ENCODE measurements at places on chromosomes 4 and X. TPM values are rescaled to one million over a fixed set of nuclear protein-coding genes. Genes with fewer than 3 reads are reported as not detected.

- H3K4me3 ChIP-seq: no peak overlapping the region
- H3K36me3 ChIP-seq: no peaks in the 10 kb centered on the region
- no peaks in the 10 kb centered on the region for H3K27me3 ChIP-seq
- no peak for DNase-seq
- no peaks in the 10 kb centered on the region for H3K4me1 ChIP-seq
Observed at GRCh38 chrX:150616179-150616862, 47.9 kb downstream of the MTM1 start.

- H3K4me1 ChIP-seq: no peaks in the 10 kb centered on the region
- no peak for DNase-seq
- no peak overlapping the region for H3K4me3 ChIP-seq
- H3K27me3 ChIP-seq: no peaks in the 10 kb centered on the region
- no peak overlapping the region for H3K27ac ChIP-seq
- no peaks in the 10 kb centered on the region for H3K36me3 ChIP-seq
Observed at GRCh38 chr4:100582146-100582545, 64.3 kb upstream of the EMCN start.

DNA sequence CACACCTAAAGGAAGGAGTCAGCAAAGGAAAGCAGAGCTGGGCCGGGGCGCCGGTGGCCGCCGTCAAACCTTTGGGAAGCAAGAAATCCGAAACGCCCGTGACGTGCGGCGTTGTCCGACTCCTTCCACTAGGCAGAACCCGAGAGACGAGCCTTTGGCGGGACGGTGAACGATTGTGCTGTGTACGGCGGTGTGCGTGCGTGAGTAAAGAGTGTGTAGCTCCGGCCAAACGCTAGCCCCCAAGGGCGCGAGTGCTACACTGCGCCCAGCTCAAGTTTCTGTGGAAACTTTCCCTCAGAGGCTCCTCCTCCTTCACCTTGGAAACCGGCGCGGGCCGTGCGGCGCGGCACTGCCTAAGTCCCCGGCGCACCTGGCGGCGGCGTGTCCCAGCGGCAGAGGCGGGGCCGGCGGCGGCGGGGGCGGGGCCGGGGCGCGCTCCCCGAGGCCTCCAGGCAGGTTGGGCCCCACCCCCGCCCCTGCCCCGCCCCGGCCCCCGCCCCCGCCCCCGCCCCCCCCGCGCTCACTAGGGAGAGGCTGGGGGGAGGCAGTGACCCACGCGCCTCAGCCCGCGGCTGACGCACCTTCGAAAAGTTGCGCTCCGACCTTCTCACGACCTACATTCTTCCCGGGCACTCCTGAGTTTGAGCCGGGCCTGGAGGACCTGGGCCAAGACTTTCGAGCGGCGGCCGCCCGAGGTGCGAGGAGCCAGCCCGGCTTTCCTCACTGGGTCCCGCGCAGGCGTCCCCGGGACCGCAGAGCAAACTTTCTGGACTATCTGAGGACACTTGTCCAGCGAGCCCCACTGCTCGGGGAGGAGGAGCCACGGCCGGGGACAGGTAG, at the start of gene FHIP1A:
TSS of gene FHIP1A (plus strand) at position 547 of the 840 bp plus-strand sequence. CDS start 157,084 bp downstream, outside the sequence.
- peak within 1 kb of the TSS; percentile 8 for H3K27ac ChIP-seq
- H3K27me3 ChIP-seq: no peaks in the 10 kb centered on the region
- no peaks in the 10 kb centered on the region for H3K36me3 ChIP-seq
- peak within 1 kb of the TSS; percentile 59 for H3K4me3 ChIP-seq
- peaks cover 5% of the 10 kb centered on the region for H3K4me1 ChIP-seq

The TNIP3 gene
- 1.1 TPM for total RNA-seq

The TMPRSS11D gene
- total RNA-seq: not detected

DNA sequence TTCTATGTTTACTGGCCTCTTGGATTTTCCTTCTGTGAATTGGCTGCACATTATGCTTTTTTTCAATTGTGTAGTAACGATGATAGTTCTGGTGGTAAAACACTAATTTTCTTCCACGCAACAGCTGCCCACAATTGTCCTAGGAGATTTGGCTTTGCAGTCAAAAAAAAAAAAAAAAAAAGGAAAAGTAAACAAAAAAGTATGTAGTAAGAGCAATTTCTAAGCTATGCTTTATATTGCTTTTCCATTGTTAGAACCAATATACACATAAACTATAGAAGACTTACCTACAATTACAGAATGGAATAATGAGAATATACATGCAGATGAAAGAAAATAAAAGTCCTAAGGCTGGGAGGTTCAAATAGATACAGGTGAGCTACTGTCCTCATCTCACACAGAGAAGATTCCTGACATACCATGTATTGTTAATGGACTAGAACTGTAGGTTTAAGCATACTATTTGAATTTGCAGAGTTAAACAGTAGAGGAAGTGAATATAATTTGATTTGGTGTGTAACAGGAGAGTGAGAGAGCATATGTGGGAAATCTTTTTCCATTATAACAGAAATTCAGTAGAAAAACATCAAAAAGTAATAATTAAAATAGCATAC, 976.2 kb downstream of the RAB28 start:
- H3K27ac ChIP-seq: no peak overlapping the region
- no peaks in the 10 kb centered on the region for H3K27me3 ChIP-seq
- no peaks in the 10 kb centered on the region for H3K4me1 ChIP-seq

GRCh38 chrX:41589634-41590270, 99.0 kb upstream of the GPR34 start:
- no peak for DNase-seq
- no peaks in the 10 kb centered on the region for H3K27me3 ChIP-seq
- H3K27ac ChIP-seq: no peak overlapping the region
- no peak overlapping the region for H3K4me3 ChIP-seq
- H3K4me1 ChIP-seq: no peaks in the 10 kb centered on the region
- H3K36me3 ChIP-seq: no peaks in the 10 kb centered on the region

DNA sequence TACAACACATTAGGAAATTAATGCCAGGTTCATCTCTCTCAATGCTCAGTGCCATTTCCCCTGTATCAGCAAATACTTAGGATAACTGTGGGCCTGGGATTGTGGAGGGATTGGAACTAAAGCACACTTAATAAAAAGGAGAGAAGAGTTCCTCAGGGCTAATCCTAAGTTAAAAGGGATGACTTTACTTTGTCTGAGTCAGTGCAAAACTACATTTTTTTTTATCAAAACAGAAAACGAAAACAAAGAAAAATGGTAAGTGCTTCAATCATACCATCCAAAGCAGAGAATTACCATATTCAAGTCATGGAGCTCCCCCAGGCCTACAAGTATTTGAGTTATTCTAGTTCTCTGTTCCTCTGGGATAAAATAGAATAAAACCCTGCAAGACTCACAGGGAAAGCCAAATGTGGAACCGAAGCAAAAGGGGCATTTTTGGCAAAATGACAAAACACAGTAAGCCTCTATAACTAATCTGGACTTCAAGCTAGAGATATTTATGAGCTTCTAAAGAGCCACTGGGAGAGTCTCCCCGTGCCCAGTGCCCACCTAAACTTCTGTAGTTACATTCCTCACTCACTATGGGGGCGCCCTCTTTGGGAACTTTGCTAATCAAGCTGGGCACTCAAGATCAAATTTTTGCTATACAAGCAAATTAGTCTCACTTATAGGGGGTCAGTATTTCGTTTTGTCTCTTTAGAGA, 53.4 kb downstream of the PALLD start:
- no peaks in the 10 kb centered on the region for H3K27me3 ChIP-seq
- no peak overlapping the region for H3K27ac ChIP-seq
- no peak overlapping the region for H3K4me3 ChIP-seq
- no peak for DNase-seq
- no peaks in the 10 kb centered on the region for H3K36me3 ChIP-seq

GRCh38 chrX:31461266-31461665, 389.4 kb upstream of the FTHL17 start:
- no peaks in the 10 kb centered on the region for H3K36me3 ChIP-seq
- H3K27ac ChIP-seq: no peak overlapping the region
- no peaks in the 10 kb centered on the region for H3K27me3 ChIP-seq
- H3K4me3 ChIP-seq: no peak overlapping the region

- no peak for DNase-seq
- no peaks in the 10 kb centered on the region for H3K4me1 ChIP-seq
- no peaks in the 10 kb centered on the region for H3K36me3 ChIP-seq
- H3K27me3 ChIP-seq: no peaks in the 10 kb centered on the region
- H3K4me3 ChIP-seq: no peak overlapping the region
Observed at GRCh38 chrX:17669891-17670290, 67.4 kb upstream of the SCML1 start.

The FGF13 gene
- total RNA-seq: 6.3 TPM

The SRPX gene
- total RNA-seq: 5.1 TPM

The PABPC1L2B gene
- total RNA-seq: 0.62 TPM

- H3K27ac ChIP-seq: no peak overlapping the region
- DNase-seq: no peak
- no peaks in the 10 kb centered on the region for H3K36me3 ChIP-seq
- no peak overlapping the region for H3K4me3 ChIP-seq
- no peaks in the 10 kb centered on the region for H3K4me1 ChIP-seq
Observed at GRCh38 chrX:108000751-108001150, 18.6 kb upstream of the TEX13B start.

DNA sequence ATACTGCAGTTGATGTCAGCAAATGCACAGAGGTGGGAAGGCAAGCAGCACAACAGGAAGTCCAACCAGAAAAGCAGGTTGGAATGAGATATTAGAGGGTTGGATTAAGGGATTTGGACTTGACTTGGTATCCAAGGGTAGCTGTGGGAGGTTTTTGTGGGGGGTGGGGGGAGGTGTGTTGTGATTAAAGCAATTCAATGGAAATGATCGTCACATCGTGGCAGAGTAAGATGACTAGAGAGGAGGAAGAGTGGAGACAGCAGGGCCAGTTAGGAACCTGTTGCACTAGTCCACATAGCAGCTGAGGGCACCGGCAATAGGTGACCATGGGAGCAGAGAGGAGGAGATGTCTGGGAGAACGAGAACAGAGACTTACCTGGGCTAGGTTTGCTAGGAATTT, 2.4 kb downstream of the SLC25A43 start:
- no peaks in the 10 kb centered on the region for H3K4me1 ChIP-seq
- DNase-seq: no peak
- H3K4me3 ChIP-seq: no peak overlapping the region

The PRKG2 gene
- total RNA-seq: 2.4 TPM

The CENPVL3 gene
- 35.6 TPM for total RNA-seq

DNA sequence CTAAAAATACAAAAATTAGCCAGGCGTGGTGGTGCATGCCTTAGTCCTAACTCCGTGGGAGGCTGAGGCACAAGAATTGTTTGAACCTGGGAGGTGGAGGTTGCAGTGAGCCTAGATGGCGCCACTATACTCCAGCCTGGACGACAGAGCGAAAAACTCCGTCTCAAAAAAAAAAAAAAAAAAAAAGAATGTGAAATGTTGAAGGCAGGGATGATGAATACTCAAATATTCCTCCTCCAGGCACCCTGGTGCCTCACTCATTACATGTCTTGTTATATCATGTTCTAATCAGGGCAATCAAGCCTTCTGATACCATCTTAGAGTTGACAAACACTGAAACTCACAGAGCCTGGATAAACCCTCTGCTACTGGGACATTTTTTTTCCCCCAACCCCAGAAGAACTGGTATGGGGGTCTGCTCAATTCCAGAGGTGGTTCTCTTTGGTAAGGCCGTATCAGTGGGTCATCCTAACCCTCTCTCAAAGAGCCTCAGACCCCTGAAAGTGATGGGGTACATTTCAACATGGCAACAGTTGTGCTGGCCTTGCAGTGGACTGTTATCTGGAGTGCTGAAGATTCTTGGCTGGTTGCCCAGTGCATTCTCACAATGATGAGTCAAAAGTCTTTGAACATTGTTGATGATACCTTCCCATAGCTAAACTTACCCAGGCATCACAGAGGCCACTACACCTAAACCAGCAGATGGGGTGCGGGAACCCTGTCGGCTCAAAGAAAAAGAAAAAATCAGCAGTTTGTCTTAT, 2.4 kb upstream of the SH3KBP1 start:
- no peaks in the 10 kb centered on the region for H3K36me3 ChIP-seq
- peak; percentile 51 for DNase-seq
- H3K27ac ChIP-seq: no peak overlapping the region
- no peak overlapping the region for H3K4me3 ChIP-seq
- H3K4me1 ChIP-seq: no peaks in the 10 kb centered on the region

DNA sequence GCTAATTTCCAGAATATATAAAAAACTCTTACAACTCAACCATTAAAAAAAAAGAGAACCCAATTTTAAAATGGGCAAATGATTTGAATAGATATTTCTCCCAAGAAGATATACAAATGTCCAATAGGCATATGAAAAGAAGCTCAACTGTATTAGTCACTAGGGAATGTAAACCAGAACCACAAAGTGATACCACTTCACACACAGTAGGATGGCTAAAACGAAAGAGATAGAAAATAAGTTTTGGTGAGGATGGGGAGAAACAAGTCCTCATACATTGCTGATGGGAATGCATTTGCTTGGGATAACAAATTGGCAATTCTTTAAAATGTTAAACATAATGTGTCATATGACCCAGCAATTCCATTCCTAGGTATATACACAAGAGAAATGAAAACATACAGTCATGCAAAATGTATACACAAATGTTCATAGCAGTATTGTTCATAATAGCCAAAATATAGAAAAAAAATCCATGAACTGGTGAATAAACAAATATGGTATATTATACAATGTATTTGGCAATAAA, 5.7 kb downstream of the TCEAL3 start:
- DNase-seq: no peak
- H3K27ac ChIP-seq: no peak overlapping the region
- H3K36me3 ChIP-seq: no peaks in the 10 kb centered on the region
- no peak overlapping the region for H3K4me3 ChIP-seq

- H3K27ac ChIP-seq: no peak overlapping the region
- no peak for DNase-seq
Observed at GRCh38 chr4:17103231-17103630, 204.8 kb upstream of the LDB2 start.

- no peak overlapping the region for H3K27ac ChIP-seq
- H3K36me3 ChIP-seq: no peaks in the 10 kb centered on the region
- H3K4me1 ChIP-seq: no peaks in the 10 kb centered on the region
- H3K4me3 ChIP-seq: no peak overlapping the region
- no peak for DNase-seq
Observed at GRCh38 chr4:129232589-129233337, 136.8 kb downstream of the C4orf33 start.

- no peak overlapping the region for H3K27ac ChIP-seq
- H3K4me3 ChIP-seq: no peak overlapping the region
- peak; percentile 15 for DNase-seq
- no peaks in the 10 kb centered on the region for H3K27me3 ChIP-seq
Observed at GRCh38 chrX:114162068-114162735, 421.7 kb upstream of the HTR2C start.

- no peak overlapping the region for H3K4me3 ChIP-seq
- no peak for DNase-seq
- H3K27me3 ChIP-seq: no peaks in the 10 kb centered on the region
- no peaks in the 10 kb centered on the region for H3K4me1 ChIP-seq
- H3K27ac ChIP-seq: no peak overlapping the region
Observed at GRCh38 chrX:41412261-41413081, 34.7 kb upstream of the NYX start.

DNA sequence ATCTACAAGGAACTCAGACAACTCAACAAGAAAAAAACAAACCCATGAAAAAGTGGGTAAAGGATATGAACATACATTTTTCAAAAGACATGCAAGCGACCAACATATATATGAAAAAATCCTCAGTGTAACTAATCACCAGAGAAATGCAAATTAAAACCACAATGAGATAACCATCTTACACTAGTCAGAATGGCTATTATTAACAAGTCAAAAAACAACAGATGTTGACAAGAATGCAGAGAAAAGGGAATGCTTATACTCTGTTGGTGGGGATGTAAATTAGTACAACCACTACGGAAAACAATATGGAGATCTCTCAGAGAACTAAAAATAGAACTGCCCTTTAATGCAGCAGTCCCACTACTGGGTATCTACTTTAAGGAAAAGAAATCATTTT, 12.1 kb downstream of the NIPAL1 start:
- H3K4me3 ChIP-seq: no peak overlapping the region
- no peak for DNase-seq
- H3K36me3 ChIP-seq: no peaks in the 10 kb centered on the region
- no peaks in the 10 kb centered on the region for H3K27me3 ChIP-seq
- H3K27ac ChIP-seq: no peak overlapping the region

The EDA gene
- 4.3 TPM for total RNA-seq

The NSG1 gene
- total RNA-seq: 67.2 TPM

Data from testis (tissue), 5 donors.